Stimulated activated CD8-positive, alpha-beta memory T cell treated with anti-CD3 and anti-CD28 coated beads, Interleukin-4, amount 100 ng/mL, for 1 hour (primary cell): ENCODE measurements at places on chromosomes 6 and 20.

DNA sequence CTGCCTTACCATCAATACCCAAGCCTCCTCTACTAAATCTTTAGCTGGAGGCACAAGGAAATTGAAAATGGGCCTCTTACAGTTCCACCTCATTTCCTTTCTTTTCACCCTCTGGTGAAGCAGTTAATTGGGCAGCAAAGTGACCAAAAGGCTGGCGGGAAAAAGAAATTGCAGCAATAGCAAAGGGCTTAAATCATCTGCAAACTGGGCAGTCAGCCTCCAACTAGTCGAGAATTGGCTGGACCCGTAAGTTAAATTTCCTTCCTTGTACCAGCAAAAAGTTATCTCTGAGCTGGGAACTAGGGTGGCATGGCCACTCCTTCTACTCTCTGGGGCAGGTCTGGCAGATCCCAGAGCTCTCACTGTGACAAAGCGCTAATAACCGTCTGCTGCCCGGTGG is 33.5 kb downstream of the GHRH start:
- no peak for DNase-seq

- no peak for DNase-seq
Measured at GRCh38 chr6:88565409-88565811, 398.0 kb downstream of the RNGTT start.

GRCh38 chr20:63438121-63438520 is 34.3 kb downstream of the KCNQ2 start:
- DNase-seq, result no peak

- no peak for DNase-seq
Measured at GRCh38 chr6:106119546-106119945, 33.4 kb downstream of the PRDM1 start.

- DNase-seq, result no peak
Measured at GRCh38 chr20:38049800-38050199, 16.3 kb downstream of the RPRD1B start.

- no peak for DNase-seq
Measured at GRCh38 chr20:32438331-32438858, 80.3 kb downstream of the ASXL1 start.

- no peak for DNase-seq
Measured at GRCh38 chr6:167839343-167839742, 12.6 kb downstream of the AFDN start.

- no peak for DNase-seq
Measured at GRCh38 chr6:118504611-118505010, 43.5 kb upstream of the PLN start.

DNA sequence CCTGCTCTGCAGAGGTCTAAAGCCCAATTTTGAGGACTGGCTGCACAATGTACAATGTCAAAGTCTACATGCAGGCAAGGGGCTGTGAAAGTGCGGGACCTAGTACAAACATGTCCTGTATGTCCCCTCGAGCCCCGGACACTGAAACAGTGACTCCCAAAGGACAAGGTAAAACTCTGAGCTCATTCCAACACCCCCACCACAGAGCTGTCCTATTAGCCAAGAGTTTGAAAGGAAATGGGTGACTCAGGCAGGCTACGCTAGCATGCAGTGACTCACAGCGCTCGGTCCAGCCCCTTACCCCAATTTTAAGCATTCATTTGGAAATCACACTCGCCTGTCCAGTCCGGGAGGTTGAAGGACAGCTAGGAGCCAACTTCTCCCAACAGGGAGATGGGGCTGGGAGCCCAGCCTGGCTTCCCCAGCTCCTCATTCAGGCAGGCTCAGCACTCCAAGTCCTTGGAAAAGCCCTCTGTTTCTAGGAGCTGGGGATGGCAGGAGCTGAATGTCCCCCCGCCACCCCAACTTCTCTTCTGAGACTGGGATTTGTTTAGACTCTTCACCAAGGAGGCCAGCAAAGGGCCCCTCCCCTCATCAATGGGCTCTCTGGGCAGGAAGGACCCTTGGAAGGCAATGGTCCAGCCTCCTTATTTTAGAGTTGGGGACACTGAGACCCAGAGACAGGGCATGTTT is 3.9 kb downstream of the SDC4 start:
- DNase-seq, result no peak

GRCh38 chr6:45679631-45680030 is 301.9 kb upstream of the SUPT3H start:
- DNase-seq, result no peak

DNA sequence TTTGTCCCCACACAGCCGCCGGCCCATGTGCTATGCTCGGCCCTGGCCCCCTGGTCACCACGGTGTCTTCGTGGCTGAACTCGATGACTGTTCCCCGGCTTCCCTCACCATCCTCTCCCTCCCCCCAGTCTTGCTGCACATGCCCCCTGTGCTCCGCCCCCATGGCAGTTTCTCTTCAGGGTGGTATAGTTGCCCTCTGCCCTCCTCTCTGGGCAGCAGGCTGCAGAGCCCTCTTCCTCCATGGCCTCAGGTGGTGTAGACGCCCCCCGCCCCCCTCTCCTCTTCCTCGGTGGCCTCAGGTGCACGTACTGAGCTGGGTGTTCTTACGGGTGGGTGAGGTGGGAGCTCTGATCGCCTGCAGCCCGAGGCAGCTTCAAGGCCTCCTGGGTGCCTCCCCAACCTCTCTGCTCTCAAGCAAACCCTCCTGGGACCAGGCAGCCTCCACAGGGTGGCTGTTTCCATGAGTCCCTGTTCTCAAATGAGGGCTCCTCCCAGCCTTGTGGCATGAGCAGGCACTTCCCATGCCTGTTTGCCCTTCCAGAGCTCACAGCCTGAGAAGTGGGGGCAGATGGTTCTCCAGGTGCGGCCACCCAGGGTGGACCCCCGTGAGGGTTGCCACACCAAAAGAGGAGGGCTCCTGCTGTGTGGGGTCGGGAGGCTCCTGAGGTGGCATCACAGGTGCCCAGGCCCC is 24.8 kb downstream of the COL20A1 start:
- no peak for DNase-seq

GRCh38 chr6:31888276-31889258 is 8.9 kb downstream of the EHMT2 start:
- DNase-seq, result no peak

- DNase-seq, result no peak
Measured at GRCh38 chr6:118344014-118344670, 204.0 kb upstream of the PLN start.

GRCh38 chr6:47059216-47059885 is 17.2 kb upstream of the ADGRF1 start:
- no peak for DNase-seq

GRCh38 chr6:157068691-157069324 is 254.5 kb downstream of the TMEM242 start:
- no peak for DNase-seq

GRCh38 chr6:42907336-42907735 is 8.5 kb upstream of the PTCRA start:
- no peak for DNase-seq

GRCh38 chr6:99838607-99839006 is 155.4 kb downstream of the MCHR2 start:
- no peak for DNase-seq

DNA sequence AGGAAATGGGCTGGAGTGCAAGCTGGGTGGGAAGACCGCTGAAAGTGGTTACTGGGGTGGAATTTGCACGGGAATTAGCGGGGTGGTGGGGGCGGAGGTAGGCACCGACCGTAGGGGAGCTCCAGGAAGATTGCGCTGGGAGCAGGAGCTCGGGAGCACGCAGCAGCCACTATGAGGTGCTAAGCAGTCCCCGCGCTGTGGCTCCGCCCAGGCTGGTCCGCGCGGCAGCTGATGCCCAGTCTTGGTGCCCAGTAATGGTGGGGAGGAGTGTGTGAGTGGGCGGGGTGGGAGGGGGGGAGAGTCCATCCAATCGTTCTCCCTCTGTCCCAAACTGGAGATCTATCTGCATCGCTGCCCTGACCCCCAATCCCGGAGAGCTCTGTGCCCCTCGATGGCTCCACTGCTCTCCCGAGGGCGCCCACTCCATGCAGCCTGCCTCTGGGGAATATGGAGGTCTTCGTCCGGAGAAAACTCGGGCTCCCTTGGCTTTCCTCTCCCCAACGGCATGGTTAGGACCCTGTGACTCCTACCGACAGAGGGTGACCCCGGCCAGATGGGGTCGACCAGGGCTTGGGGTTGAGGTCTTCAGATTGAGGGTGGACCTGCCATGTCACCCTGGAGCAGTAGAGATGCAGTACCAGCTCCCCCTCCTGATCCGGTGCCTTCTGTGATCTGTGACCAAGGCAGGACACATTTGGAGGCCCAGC is 5.3 kb downstream of the TP53TG5 start:
- DNase-seq, result no peak

GRCh38 chr20:30499123-30499522 is 758.3 kb upstream of the DEFB115 start:
- DNase-seq, result no peak

- DNase-seq, result no peak
Measured at GRCh38 chr20:36040571-36040970, 72.2 kb downstream of the CNBD2 start.

GRCh38 chr6:169789146-169789943 is 37.9 kb downstream of the ERMARD start:
- no peak for DNase-seq

DNA sequence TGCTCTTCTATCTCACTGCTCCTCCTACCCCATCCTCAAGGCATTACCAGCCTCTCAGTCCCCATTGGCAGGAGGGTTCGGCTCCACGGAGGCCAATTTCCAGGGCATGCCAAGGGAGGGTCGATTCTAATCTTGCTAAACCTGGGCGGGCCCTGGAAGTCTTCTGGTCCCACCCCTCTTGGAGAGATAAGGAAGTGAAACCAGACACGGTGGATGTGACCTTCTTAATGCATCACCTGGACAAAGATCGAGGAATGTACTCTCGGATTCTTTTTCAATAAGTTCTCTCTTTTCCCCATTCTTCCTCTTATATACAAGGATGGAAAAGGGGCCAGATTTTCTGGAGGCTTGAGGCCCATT is 112.2 kb upstream of the ARMC2 start:
- DNase-seq, result no peak

GRCh38 chr6:122620428-122620827 is 10.2 kb downstream of the PKIB start:
- no peak for DNase-seq

GRCh38 chr6:125073071-125073470 is 80.5 kb upstream of the TPD52L1 start:
- no peak for DNase-seq

- DNase-seq, result no peak
Measured at GRCh38 chr6:158060455-158061360, 79.0 kb downstream of the SYNJ2 start.

- DNase-seq, result no peak
Measured at GRCh38 chr6:27617046-27617687, 144.3 kb upstream of the ZNF184 start.

GRCh38 chr6:3210024-3210610 is 17.3 kb downstream of the TUBB2B start:
- DNase-seq, result no peak

DNA sequence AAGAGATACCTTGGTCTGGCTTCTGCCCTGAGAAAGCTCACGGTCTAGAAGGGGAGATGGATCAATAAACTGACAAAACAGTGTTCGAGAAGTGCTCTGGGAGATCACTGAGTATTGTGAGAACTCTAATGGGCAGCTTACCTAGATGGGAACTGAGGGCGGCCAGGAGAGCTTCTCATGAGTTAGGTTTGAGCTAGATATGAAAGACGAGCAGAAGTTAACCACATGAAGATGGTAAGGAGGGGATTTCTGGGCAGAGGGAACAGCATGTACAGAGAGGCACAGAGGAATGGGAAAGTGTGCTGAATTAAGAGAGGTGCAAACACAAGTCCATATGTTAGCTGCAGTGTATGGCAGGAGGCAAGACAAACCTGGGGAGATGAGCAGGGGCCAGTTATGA is 11.9 kb downstream of the ZFAND3 start:
- DNase-seq, result no peak

- no peak for DNase-seq
Measured at GRCh38 chr20:39532205-39532604, 570.1 kb downstream of the DHX35 start.

- no peak for DNase-seq
Measured at GRCh38 chr6:8155259-8156012, 53.1 kb upstream of the EEF1E1 start.

- DNase-seq, result no peak
Measured at GRCh38 chr20:45581702-45582101, 2.6 kb upstream of the WFDC8 start.

DNA sequence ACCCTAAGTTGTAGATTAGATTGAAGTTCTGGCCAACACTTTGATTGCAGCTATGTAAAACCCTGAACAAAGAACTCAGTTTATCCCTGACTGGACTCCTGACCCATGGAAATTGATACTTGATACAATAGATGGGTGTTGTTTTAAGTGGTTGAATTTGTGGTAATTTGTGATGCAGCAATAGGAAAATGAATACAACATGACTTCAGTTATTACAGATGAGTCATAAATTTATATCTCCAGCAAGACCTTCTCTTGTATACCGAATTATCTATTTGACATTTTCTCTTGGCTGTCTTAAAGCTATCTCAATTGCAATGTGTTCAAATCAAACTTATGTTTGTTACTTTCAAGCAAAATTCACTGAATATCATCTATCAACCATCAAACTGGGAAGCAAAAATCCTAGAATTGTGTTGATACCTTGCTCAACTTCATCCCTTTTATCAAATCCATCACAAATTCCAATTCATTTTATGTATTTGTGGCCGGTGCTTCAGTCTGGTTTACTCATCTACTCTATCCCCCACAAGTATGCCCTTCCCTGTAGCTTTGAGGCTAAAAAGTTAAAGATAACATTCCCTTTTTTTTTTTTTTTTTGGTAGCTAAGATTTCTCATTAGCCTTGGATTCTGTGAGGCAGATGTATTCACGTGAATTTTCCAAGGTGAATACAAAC is 129.4 kb upstream of the CENPW start:
- no peak for DNase-seq

GRCh38 chr6:5053038-5053437 is 32.1 kb upstream of the PPP1R3G start:
- no peak for DNase-seq

DNA sequence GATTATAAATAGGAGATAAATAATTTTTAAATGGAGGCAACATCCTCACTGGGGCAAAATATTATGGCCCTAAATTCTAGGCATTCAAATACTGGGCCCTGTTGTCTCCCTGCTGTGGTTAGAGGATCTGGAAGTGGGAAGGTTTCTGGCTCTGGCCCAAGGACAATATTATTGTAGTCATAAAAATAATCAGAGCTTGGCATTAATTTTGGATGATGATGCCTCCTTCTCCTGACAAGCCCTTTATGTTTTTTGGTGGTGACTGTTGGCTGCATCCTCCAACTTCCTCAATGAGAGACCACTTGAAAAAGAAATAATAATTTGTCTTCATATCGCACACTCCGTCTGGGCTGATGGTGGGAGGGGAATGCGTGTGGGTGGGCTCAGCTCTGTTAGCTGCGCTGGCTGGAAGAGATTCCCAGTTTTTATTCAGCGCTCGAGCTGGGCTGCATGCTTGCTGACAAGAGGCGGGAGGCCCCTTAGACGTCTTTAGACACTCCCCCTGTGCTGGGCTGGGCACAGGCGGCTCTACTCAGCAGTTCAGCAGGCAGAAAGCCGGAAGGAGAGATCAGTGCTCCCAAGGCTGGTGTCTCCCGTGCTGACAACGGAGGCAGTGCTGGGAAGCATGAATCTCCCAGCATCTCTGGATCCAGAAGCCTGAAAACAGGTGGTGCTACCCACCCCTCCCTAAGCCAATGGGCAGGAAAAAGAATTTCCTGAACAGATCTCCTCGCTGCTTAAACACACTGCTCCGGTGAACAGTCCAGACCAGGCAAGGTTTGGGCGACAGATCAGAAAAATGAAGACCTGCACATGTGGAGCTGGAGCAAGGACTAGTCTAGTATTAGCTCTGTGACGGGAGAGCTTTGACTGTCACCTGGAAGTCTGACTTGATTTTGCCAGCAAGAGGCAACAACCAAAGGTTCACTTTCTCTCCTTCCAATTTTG is 97.7 kb downstream of the SYCP2 start:
- no peak for DNase-seq

GRCh38 chr6:43965628-43966373 is 161.5 kb downstream of the MRPL14 start:
- DNase-seq, result no peak

- DNase-seq, result no peak
Measured at GRCh38 chr6:147341486-147341885, 137.3 kb downstream of the STXBP5 start.
